Adrenal gland (tissue), 19 donors: ENCODE measurements at places on chromosomes 16 and 17. TPM values are rescaled to one million over a fixed set of nuclear protein-coding genes. Genes with fewer than 3 reads are reported as not detected.

- H3K27me3 ChIP-seq = no peaks in the 10 kb centered on the region
- H3K4me3 ChIP-seq = no peak overlapping the region
- H3K27ac ChIP-seq = no peak overlapping the region
- no peaks in the 10 kb centered on the region for H3K36me3 ChIP-seq
- H3K4me1 ChIP-seq = peaks cover 6% of the 10 kb centered on the region
These were observed 25.4 kb downstream of the MPP2 start for GRCh38 chr17:43881758-43882505.

FMNL1 gene
- total RNA-seq = 16.7 TPM

DNA sequence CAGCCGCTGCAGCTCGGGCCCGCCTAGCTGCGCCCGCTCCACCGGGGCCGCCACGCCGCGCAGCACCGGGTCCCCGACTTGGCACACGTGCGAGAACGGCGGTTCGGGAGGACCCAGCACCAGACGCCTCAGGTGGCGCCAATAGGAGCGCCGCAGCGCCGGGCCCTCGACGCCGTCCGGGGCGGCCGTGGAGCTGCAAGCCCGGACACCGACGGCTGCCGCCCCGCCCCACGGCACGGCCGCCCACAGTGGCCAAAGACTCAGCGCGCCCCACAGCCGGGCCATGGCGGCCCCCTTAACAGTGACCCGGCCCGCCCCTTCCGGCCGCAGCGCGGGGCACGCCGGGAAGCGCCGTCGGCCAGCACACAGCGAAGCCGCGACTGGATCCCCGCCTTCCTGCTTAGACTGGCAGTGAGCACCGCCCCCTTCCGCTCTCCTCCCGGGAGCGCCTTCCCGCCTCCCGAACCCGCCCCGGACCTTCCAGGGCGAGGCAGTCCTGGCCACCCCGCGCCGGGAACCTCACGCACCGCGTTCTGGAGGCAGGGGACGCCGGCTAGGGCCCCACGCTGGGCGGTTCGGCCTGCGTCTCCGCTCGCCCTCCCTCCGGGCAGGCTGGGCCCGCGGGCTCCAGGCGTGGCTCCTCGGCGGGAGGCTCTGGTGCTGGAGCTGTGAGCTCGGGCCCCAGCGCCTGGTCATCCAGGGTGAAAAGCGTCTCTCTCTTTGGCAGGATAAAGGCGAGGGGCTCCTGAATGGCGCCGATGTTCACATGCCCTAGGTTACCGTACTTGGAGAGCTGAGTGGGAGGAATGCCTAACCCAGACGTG is at the start of gene PDF:
TSS of gene PDF (minus strand) at position 303 of the 824 bp plus-strand sequence. CDS start at position 285, 18 bp downstream.
- peaks cover 47% of the 10 kb centered on the region for H3K4me1 ChIP-seq
- H3K36me3 ChIP-seq = no peaks in the 10 kb centered on the region
- H3K4me3 ChIP-seq = peak within 1 kb of the TSS; percentile 5

SLC7A6 gene
- total RNA-seq = 28.1 TPM

GRCh38 chr17:43025766-43026537 is 921 bp downstream of the RND2 start:
- no peak overlapping the region for H3K27ac ChIP-seq
- H3K36me3 ChIP-seq = no peaks in the 10 kb centered on the region
- H3K27me3 ChIP-seq = no peaks in the 10 kb centered on the region
